ENCODE measurements at places on chromosomes 6 and 20.

GRCh38 chr6:41733360-41733706 lies 2.1 kb downstream of the TFEB start:
- no peak for DNase-seq

- DNase-seq: no peak
Observed at GRCh38 chr6:3045369-3045768, 22.9 kb upstream of the RIPK1 start.

DNA sequence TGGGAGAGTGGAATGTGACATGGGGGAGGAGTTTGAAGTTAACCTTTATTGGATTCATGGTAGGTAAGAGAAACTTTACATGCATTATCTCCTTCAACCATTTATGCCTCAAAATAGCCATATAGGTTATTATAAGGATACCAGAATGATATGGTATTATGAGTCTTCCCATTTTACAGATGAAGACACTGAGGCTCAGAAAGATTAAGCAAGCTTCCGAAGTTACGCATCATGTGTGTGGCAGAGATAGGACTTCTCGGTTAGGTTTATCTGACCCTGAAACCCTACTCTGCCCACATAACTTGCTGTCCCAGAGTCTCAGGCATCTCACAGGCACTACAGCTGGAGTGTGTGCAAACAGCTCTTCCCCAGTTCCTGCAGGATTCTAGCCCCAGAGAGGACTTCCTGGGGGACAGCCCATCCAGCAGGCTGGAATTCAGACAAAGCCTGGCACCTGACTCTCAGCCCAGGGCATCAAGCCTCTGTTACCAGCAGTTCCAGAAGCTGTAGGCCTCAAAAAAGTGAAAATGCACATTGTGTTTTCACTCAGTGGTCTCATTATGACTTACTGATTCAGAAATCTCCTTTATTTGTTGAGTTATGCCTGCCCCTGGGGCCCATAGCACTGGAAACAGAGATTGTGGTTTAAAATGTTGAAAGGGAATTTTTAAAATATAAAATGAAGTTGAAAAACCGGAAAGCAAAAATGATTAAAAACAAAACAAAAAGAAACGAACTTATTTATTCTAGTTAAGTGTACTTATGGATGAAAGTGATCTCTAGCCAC lies 512.8 kb upstream of the CHD6 start:
- no peak for DNase-seq

DNA sequence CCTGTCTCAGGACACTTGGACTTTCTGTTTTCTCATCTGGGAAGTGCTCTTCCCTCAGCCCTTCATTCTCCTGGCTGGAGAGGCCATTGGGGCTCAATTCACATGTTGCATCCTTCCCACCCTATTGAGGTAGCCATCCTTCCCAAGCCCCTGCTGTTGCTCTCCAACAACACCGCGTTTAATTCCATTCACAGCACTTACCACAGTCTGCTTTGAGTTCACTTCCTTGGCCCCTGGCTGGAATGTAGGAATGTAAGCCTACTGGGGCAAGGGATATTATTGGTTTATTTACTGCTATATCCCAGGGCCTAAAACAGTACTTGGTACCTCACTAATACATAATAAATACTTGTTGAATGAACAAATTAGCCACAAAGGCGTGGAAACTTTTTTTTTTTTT lies 6.7 kb upstream of the GFOD1 start:
- DNase-seq: no peak

DNA sequence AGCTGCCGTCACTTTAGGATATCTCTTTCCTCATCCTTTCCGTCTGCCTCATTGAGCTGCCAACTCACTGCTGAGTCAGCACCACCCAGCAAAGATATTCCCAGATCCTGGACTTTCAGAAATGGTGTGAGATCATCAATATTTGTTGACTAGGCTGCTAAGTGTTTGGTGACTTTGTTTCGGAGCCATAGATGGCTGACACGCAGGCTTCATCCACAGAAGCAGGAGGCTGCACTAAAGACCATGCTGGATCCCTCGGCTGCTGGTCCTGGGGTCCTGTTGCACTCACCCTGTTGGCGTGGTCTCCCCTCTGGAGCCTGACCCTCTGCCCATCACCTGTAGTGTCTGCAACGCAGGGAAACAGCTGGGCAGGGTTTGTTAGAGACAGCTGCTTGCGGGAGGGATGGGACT lies 96.5 kb downstream of the ERMARD start:
- DNase-seq: no peak

DNA sequence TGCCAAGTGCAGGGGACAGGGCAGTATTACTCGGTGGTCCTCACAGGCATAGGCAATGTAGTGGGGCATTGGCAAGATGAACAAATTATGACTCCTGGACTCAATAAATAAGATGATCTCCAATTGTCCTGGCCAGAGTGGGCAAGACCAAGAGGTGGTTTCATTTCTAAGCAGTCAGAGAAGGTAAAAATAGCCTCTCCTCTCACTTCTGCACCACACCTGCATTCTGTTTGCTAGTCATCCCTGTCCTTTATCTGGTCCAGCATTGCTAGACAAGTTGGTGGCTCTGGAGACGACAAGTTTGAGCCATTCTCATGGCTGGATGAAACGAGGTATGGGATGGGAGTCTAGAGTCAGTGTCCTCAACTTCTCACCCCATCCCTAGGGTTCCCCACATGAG lies 83.0 kb downstream of the BANF2 start:
- DNase-seq: no peak

GRCh38 chr6:141388666-141389065 lies 744.1 kb upstream of the GJE1 start:
- no peak for DNase-seq

DNA sequence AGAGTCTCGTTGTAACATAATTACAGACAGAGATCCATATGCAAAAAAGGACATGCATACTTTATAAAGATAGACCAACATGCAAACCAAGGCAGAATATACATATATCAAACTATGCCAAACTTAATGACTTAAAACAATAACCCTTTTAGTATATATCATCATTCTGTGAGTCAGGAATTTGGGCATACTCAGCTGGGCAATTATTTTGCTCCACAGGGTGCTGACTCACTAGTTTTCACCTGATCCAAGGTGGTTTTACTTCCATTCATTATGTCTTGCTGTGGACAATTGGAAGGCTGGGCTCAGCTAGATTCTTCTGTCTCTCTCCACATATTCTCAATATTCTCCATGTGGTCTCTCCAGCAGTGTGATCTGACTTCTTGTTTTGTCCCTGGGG lies 41.2 kb upstream of the RNF146 start:
- no peak for DNase-seq

DNA sequence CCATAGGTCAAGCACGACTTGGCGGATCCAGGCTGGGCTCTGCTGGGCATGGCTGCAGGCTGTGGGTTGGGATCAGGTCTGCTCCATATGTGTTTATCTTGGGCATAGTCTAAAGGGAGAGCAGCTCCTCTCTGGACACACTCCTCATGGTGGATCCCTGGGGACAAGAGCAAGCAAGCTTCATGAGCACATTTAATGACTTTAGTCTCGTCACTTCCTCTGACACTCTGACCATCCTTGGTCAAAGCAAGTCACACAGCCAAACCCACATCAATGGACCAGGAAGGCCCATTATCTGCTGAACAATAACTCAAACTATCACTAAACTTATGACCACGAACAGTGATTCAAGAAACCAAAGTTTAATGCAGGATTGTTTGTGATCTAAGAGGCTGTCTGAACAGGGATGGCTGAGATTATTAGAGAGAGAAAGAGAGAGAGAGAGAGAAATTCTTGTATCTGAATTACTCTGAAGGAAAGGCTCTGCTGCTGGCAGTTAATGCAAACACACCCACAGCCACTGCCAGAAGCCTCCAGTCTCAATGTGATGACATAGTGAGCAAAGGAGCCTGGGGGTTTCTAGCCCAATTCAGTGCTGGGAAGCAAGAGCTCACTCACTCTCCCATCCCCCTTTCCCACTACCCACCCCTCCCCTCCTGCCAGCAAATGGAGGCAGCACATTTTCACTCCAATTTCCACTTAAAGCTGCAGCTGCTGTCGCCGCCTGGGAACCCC lies 490.2 kb upstream of the SULF2 start:
- no peak for DNase-seq

- DNase-seq: peak; percentile 3
Observed at GRCh38 chr6:143279385-143279784, 171.1 kb downstream of the ADAT2 start.

GRCh38 chr6:11315743-11316437 lies 83.4 kb upstream of the NEDD9 start:
- no peak for DNase-seq

DNA sequence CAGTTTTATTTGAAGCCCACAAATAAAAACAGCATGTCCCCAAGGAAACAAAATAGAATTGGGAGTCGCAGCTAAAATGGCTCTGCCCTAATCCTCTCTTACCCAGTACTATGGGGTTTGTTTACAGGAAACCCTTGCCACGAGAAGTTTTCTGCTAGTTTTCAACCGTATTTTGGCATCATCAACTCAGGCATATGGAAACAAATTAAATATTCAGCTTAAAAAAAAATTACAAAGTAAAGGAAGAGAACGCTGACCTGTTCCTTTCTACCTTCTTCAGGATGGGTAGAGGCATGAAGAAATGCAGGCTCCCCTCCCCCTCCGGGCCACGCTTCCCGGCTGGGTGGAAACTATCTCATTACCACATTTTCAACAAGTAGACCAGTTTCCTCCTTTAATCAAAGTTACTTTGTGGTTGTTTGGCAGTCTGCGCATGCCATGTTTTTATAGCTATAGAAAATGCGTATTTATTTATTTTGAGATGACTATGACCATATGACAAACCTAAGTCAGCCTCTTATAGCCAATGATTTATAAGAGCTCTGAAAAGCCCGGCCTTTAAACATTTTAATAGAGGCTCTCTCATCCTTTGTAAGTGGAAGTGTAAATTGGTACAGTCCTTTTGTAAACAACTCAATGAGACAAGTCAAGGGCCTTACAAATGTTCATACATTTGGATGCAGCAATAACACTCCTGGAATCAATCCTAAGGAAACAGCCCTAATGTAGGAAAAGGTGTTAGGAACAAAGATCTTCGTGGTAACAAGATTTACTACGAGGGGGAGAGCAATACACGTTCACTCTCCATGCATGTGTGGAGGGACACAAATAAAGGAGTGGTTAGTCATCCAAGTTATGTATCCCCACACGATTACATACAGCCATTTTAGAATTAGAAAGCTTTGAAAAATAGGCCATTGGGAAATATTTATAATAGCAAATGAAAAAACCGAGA lies 16.1 kb upstream of the ZNF217 start:
- peak; percentile 89 for DNase-seq

DNA sequence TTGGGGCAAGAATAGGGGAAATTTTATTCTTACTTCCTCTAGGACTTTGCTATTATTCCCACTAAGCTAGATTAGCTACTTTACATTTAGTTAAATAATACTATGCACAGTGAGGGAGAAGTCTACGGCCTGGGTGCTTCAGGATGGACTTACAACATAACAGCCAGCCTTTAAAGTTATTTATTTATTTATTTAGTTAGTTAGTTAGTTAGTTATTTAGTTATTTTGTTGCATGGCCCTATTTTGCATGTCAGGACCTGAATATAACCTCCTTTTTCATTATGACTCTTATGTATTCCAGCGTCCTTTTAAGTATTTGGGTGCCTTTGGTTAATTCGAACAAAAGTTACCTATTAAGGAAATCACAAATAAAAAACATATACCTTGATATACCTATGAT lies 238.7 kb downstream of the EYS start:
- DNase-seq: no peak

- peak; percentile 50 for DNase-seq
Observed at GRCh38 chr6:30007132-30007764, 53.8 kb upstream of the POLR1H start.

- DNase-seq: no peak
Observed at GRCh38 chr20:63835021-63835858, 4.2 kb upstream of the ZBTB46 start.

- DNase-seq: no peak
Observed at GRCh38 chr6:13247627-13248026, 80.7 kb downstream of the TBC1D7 start.

- no peak for DNase-seq
Observed at GRCh38 chr6:11248974-11249761, 16.7 kb upstream of the NEDD9 start.

- DNase-seq: no peak
Observed at GRCh38 chr6:124997196-124997875, 35.1 kb downstream of the RNF217 start.

- no peak for DNase-seq
Observed at GRCh38 chr20:278181-278580, 12.4 kb downstream of the C20orf96 start.

DNA sequence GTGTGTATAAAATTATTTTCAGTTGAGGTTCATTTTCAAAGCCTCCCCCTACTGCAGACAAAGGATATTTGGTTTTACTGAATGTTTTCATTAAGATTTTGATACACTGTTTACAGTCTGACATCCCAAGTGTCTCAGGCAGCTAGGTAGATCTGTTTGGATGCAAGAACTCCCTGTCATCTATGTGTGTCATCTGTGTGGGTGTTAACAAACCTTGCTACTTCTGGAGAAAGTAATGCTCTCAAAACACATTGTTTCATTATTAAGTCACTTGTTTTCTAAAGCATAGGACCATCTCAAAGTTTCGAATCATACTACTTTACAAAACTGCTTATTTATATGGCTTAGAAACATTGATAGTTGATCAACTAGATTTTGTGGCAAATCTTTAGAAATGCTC lies 114.5 kb upstream of the TMEM170B start:
- no peak for DNase-seq

GRCh38 chr6:144193181-144193580 lies 42.9 kb downstream of the STX11 start:
- DNase-seq: no peak

GRCh38 chr6:19159089-19159488 lies 678.1 kb upstream of the ID4 start:
- DNase-seq: no peak

DNA sequence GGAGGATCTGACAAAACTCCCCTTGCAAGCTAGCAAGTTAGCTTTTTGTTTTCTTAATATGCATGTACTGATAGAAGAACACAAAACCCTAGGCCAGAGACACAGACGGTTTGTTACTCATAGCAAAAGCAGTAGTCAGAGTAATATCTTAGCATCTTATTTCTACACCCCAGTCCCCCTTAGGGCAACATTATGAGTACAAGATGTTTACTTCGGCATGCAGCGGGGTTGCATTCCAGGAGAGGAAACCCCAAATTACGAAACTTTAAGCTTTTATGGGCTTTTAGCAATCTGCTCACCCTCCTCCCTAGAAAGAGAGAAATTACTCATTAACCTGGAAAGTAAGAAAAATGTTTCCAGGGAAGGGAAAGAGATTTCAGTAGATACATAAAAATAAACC lies 1286.9 kb downstream of the EPHA7 start:
- no peak for DNase-seq

DNA sequence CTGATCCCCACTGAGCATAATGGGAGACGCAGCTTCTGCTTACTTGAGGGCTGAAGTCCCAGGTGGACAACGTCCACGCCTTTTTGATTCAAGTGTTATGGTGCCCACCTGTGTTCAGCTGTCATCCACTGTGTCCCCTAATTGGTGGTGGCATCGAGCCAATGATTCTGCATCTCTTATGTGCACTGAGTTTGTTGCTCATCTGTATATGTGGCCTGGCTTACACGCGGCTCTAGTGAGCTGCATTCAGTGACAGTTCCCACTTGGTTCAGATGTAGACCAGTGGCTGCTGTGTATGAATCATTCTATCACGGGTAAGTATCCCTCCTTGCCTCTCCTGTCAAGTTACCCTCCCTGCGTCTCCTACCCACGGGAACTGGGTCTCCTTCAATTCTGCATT lies 131.2 kb upstream of the CLDN20 start:
- DNase-seq: no peak

All from CD4-positive, alpha-beta T cell treated with Interleukin-6 for 4 hours (primary cell).